ENCODE measurements at places on chromosomes 3 and 15.

- DNase-seq: no peak
These were observed 9.4 kb downstream of the IGSF11 start for GRCh38 chr3:119025171-119025795.

DNA sequence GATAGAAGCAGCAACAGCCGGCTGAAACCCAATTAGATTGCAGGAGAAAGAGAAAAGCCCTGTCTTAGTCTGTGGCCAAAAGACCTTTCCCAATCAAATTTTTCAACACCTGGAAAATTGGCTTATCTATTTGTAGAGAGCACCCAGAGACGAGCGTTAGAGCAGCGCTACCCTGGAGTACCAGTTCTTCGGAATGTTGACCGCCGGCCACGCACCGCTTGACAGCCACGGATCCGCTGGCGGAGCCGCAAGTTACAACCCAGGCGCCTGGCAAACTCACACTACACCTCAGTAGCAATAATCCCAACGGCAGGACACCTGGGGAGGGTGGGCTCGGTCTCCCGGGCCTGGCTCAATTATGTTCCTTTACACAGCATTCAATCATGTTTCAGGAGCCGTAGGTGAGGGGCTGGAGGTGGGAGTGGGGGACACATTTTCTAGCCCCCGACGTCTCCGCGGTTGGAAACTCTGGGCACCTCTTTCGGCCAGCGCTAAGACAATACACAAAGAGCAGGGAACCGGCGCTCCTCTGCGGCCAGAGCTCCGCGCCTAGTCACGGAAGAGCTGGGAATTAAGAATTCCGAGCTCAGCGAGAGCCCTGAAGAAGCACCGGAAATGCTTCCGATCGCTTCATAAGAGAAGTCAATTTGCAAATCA is 1.2 kb downstream of the MB21D2 start:
- DNase-seq: no peak

- DNase-seq: no peak
These were observed 35.5 kb downstream of the LEO1 start for GRCh38 chr15:51936105-51936478.

GRCh38 chr15:57297163-57297593 is 79.1 kb upstream of the CGNL1 start:
- no peak for DNase-seq

GRCh38 chr3:124632566-124633140 is 97.6 kb upstream of the UMPS start:
- DNase-seq: no peak

DNA sequence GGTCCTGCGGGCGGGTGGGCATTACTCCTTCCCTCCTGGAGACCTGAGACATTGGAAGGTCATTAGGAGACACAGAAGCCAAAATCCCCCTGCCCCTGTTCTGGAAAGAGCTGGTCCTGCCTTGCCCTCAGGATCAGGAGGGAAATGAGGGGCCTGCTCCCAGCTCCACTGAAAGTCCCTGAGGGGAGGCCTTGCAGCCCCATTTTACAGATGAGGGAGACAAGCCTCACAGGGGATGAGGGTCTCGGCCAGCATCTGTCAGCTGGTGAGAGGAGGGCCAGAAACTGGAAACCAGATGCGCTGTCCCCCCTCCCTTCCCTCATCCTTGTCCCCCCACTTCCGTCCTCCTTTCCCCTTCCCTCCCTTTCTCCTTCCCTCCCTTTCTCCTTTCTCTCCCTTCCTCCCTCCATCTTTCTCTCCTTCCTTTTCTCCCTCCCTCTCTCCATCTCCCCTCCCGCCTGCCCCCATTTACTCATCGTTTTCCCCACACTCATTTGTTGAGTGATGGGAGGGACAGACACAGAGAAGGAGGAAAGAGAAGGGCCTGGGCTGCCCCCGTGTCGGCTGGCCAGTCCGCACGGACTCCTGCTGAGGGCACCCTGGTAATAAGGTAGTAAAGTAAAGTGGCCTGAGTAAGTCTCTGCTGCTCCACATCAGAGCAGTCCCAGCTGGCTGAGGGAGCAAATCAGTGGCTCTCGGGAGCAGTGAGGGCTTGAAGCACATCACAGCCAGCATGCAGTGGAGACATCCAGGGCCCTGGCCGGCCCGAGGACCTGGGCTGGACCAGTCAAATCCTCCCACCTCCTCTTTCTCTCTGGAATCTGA is 112.4 kb upstream of the ALDH1A3 start:
- no peak for DNase-seq

DNA sequence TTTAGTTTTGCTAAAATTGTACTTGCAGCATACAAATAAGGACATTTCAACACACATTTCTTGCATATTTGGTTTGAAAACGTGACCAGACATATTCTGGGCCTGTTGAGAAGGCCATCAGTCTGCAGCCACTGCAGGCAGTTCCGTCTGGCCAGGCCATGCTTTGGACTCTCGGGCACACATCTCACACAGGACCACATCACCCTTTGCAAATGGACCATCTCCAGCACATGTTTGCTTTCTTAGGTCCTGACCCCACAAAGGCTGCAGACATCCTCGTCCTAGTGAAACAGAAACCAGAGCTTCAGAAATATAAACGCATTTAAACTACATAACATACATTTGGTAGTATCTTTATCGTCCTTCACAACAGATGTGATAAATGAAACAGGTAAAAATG is 24.1 kb downstream of the GABRA5 start:
- DNase-seq: no peak

DNA sequence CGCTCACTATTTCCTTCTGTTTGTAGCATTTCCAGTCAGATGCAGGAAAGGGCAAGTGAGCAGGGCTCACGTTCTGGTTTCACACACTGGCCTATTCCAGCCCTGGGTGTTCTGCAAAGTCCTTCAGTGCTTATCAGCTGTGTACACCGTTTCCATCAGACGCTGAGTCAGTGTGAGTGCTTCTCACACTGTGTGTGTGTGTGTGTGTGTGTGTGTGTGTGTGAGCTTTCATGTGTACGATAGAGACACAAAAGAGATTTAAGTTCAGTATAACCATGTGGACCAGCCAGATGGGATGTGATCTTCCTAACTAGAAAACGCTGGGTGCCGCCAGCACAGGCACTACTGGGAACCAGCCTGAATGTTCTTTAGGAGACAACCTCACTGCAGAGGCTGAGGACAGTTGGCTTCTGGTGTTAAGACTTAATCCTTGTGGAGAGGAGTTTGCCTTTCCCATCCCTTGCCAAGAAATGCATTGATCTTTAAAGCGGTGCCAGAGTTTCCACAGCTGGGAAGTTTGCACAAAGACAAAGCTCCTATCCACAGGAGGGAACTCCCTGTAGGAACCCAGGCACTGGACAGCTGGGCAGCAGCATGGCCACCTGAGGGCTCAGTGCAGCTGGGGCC is 3.9 kb upstream of the CHSY1 start:
- no peak for DNase-seq

DNA sequence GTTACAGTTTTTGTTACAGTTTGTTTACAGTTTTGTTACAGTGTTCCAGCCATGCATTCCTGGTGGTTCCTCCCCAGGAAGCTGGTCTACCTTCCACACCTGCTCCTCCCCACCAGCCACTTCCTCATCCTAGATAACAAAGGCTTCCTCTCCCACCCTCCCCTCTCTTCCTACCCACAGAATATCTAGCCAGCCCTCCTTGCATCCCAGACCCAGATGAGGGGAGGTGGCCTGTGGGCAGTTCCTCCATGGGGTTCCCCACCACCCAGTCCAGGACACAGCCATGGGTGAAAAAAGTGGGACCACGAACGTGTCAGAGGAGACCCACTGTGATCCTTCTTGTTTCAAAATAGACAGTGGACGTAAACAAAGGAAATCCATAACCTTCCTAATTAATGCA is 122.8 kb upstream of the ABHD17C start:
- no peak for DNase-seq

GRCh38 chr3:15535732-15536131 is 14.2 kb upstream of the COLQ start:
- no peak for DNase-seq

DNA sequence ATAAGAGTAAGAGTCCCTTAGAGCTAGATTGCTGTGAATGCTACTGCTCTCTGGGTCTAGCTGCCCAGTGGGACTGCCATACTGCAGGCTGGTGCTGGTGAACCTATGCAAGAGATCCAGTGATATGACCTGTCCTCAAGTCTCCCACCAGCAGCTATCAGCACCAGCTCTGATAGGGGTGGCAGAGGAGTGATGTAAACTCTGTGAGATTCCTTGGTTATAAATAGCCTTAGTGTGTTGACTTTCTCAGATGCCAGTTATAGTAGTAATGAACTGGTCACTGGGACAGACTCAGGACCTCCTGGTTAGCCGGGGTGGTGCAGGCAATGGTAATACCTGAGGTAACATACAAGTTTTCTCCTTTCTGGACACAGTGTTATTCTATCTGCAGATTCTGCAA is 194.9 kb upstream of the MANF start:
- no peak for DNase-seq

DNA sequence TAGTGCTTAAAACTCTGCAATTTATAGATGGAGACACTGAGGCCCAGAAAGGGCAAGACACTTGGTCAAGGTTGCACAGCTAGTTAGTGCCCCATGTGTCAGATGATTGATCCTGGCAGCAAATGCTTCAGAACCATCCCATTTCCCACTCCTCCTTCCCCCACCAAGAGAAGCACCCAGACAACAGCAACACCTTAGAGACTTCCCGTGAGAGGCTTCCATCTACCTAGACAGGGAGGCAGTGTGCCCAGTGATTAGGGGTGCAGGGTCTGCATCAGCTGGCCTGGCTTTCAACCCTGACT is 77.6 kb downstream of the CORO2B start:
- no peak for DNase-seq

GRCh38 chr3:58025837-58026569 is 17.8 kb downstream of the FLNB start:
- DNase-seq: no peak

GRCh38 chr15:48868536-48868935 is 9.4 kb upstream of the EID1 start:
- no peak for DNase-seq

- no peak for DNase-seq
These were observed 23.9 kb downstream of the CCDC33 start for GRCh38 chr15:74259821-74260607.

DNA sequence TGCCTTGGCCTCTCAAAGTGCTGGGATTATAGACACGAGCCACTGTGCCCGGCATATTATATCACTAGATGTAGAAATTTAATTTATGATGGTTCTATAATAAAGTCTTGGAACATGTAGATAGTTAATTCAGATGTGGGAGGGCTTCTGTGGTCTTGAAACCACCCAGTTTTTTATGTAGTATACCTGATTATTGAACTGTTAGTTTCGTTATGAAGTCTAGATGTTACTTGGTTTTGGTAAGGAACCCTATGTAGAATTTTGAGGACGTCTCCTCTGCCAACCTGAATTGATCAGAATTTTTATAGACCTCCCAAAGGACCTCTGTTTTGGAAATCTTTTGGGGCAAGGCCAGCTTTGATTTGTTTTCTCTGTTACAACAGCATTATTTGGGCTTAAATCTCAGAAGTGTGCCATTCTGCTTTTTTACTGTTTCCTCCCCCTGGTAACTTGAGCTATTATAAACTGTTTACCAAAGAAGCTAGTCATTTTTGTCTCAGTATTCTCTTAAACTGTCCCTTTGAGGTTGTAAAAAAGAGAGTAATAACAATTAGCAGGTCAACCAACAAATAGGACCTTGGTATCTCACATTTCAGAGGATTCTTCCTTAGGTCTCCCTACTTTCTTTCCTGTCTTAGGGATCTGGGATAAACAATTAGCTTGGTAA is 20.8 kb downstream of the AKAP13 start:
- DNase-seq: no peak

DNA sequence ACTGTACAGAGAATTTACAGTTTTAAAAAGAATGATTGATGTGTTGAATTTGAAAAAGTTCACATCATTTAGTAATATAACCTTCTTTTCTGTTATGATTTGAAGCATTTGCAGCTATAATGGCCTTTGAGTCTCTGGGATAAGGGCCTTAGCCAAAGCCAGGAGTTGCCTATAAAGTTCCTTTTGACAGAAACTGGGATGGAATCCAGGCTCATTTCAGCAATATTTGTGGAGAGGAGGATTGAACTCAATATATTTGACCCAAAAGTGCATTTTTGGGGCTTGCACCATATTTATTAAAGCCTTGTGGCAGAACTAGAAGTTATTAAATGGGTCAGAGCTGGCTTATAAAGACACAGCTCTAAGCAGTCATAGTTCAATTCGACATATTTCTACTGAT is 348.7 kb upstream of the EPHA3 start:
- no peak for DNase-seq

- DNase-seq: no peak
These were observed 35.6 kb downstream of the PDCD6IP start for GRCh38 chr3:33834096-33834453.

DNA sequence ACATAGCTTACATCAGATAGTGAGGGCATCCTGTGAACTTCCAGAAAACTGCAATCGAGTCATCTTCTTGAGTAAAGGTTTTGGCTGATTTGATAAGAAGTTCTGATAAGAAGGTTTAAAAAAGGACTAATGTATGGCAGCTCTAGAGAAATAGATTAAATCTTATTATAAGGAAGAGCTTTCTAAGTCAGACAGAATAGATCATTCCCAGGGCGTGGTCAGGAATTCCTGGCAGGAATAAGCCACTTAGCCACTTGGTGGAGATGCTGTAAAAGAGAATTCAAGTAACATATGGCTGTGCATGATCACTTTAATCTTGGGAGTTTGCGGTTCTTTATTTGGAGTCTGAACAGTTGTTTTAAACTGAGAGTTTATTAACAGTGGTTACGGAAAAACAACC is 17.4 kb downstream of the PGBD4 start:
- DNase-seq: no peak

- no peak for DNase-seq
These were observed 19.9 kb upstream of the DPH6 start for GRCh38 chr15:35565901-35566300.

GRCh38 chr3:71771126-71771525 is 13.8 kb downstream of the PROK2 start:
- DNase-seq: no peak

- no peak for DNase-seq
These were observed 104.1 kb upstream of the TNFAIP8L3 start for GRCh38 chr15:51198701-51199232.

DNA sequence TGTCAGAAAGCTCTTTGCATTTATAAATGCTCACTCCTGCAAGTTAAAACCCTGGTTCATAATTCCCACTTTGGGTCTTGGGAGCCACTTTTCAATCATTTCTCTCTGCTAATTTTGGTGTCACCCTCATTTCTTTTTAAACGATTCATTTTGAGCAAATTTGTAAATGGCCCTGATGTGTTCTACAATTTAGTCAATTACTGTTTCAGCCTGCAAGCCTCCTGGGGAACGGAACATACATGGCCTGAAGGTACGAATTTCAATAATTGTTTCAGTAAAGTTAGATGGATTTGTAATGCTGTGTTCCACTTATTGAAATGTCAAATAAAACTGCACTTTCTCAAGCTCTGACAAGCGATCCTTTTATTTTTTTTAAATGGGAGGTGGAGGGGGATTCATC is 43.2 kb downstream of the MAP2K5 start:
- no peak for DNase-seq

- DNase-seq: no peak
These were observed 1.7 kb upstream of the CCR8 start for GRCh38 chr3:39327746-39328349.

DNA sequence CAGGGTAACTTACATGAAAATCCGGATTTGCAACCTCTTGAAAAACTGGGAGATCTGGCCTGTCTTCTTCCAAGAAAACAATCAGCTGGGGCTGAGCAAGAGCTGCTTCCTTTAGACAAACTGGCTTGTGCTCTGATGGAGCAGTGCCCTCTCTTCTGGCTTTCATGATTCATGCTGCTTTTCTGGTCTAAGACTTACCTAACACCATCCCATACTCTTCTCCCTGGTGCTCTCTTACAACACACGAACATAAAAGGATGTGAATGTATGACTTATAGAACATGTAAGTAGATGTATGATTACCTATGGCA is 9.9 kb downstream of the TJP1 start:
- no peak for DNase-seq

All from substantia nigra (tissue), 51 donors.